ENCODE measurements at places on chromosomes 3 and 15. TPM values are rescaled to one million over a fixed set of nuclear protein-coding genes. Genes with fewer than 3 reads are reported as not detected.
A peak's percentile ranks its signal among the peaks of the same experiment; 100 is the strongest.

- H3K4me1 ChIP-seq, result no peaks in the 10 kb centered on the region
- no peaks in the 10 kb centered on the region for H3K27me3 ChIP-seq
- no peak overlapping the region for H3K4me3 ChIP-seq
- no peaks in the 10 kb centered on the region for H3K36me3 ChIP-seq
- H3K27ac ChIP-seq, result no peak overlapping the region
- DNase-seq, result no peak
Observed at GRCh38 chr3:32316319-32316718, 75.3 kb upstream of the CMTM7 start.

DNA sequence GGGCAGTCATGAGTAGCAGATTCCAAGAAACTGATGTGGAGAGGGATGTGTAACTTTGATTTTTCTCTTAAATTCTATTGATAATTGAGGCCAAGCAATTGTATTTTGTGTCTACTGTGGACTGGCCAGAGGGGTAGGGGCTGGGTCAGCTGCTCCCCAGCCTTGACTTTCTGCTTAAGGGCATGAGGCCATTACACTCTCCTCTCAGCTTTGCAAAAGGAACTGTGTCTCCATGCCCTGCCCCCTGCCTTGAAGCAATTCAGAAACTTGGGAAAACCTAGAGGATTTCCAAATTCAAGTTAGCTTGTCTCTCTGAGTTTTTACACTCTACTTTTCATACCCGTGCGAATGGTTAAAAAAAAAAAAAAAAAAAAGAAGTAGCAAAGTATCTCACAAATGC is 38.6 kb downstream of the ONECUT1 start:
- H3K27ac ChIP-seq, result no peak overlapping the region
- no peak overlapping the region for H3K4me3 ChIP-seq
- H3K27me3 ChIP-seq, result peaks cover 3% of the 10 kb centered on the region
- no peak for DNase-seq

TMEM108 gene
- total RNA-seq, result 9.8 TPM

MASP1 gene
- 0.71 TPM for total RNA-seq

GPX1 gene
- total RNA-seq, result 106 TPM

- H3K27ac ChIP-seq, result peak overlapping the region; percentile 51
- peaks cover 6% of the 10 kb centered on the region for H3K4me1 ChIP-seq
- no peaks in the 10 kb centered on the region for H3K36me3 ChIP-seq
- H3K4me3 ChIP-seq, result no peak overlapping the region
Observed at GRCh38 chr15:75456710-75457109, 5.2 kb upstream of the SIN3A start.

Measured in lung (tissue), 17 donors.